ENCODE measurements at places on chromosomes 3 and 15.
A peak's percentile ranks its signal among the peaks of the same experiment; 100 is the strongest.

DNA sequence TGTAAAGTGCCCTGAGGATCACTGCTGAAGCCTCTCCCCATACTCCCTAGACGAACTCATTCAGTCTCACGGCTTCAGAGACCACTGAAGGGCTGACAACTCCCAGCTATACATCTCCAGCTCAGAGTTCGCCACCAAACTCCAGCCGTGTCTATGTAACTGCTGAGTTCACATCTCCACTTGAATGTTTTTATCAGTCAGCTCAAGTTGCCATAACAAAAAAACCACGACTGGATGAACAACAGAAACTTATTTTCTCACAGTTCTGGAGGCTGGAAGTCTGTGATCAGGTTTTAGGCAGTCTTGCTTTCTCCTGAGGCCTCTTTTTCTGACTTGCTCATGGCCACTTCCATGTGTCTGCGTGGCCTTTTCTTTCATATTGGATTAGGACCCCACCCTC is 223.0 kb upstream of the LRRFIP2 start:
- DNase-seq: no peak

GRCh38 chr3:197490098-197491058 is 65.4 kb downstream of the BDH1 start:
- no peak for DNase-seq

DNA sequence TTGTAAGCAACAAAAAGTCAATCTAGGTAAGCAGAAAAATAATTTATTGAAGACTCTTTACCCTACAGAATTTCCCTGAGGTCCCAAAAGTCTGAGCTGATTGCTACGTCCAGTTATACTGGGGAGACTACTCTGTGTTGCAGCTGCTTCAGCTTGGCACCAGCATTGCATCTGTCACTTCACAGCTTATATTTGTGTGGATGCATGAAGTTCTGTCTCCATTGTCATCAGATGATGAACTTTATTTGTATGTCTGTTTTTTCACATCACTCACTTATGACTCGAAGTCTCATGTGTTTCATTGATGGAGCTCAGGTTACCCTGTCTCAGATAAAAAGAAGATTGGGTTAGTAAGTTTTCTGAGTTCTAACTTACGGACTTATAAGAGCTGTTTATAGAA is 75.3 kb upstream of the LRRFIP2 start:
- no peak for DNase-seq

DNA sequence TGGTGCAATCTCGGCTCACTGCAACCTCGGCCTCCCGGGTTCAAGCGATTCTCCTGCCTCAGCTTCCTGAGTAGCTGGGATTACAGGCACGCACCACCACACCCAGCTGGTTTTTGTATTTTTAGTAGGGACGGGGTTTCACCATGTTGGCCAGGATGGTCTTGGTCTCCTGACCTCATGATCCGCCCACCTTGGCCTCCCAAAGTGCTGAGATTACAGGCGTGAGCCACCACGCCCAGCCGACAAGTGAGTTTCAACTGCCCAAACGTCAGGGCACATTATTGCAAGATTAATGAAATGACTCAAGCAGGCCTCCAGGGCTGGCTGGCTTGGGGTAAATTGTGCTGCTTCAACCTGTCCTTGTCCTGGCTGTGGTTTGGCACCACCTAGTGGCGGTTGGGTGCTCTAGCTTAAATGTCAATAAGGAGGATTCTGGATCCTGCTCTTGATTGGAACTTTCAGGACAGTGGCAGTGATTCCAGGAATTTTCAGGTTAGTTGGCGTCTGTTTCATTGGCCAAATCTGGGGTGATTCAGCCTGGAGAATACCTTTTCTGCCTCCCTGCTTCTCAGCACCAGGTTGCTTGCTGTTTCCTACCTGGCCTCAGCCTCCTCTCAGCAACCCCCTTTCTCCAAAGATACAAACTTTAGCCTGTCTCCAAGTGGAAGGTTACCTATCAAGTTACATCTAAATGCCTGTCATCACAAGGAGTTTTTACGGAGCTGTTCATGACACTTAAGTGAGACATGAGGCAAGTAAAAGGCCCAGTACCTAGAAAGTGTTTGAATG is 32.4 kb upstream of the SACM1L start:
- peak; percentile 69 for DNase-seq

GRCh38 chr15:98063315-98063714 is 102.8 kb downstream of the ARRDC4 start:
- no peak for DNase-seq

- no peak for DNase-seq
Measured at GRCh38 chr3:153244961-153245360, 82.9 kb downstream of the RAP2B start.

DNA sequence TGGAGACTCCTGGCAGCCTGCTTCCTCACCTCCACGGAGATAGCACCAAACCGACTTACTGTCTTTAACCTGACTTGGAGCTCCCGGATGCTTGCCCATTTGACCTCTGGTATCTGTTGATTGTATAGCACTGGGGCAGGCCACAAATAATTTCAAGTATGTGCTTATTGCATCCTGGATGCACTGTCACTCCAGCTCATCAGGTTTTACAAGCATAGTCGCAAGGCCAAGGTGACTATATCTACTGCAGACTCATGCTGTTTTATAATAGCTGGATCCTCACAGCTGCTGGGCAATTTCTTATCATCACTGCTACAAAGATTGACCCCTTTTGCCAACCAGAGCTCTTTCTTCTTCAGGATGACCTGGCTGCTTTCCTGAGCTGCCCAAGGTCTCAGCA is 45.6 kb downstream of the PEX5L start:
- DNase-seq: no peak

DNA sequence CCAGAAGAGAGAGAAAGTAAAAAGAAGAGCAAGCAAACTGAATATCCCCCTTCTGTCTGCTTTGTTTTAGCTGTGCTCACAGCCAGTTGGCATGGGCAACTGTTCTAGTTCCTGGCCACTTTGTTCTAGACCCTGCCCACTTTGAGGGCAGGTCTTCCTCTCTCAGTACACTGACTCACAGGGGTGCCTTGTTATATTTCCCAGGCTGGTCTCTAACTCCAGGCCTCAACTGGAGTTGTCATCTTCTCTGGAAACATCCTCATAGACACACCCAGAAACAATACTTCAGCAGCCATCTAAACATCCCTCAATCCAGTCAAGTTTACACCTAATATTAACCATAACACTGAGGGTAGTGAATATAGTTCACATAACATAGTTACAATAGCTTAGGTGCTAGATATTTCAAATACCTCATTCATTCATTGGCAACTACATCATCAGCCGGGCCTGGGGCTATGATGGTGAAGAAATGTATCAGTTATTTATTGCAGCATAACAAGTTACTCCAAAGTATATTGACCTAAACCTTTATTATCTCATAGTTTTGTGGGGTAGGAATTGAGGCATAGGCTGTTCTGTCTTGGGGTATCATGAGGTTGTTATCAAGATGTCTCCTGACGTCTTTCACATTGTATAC is 106.0 kb downstream of the UBE2E2 start:
- DNase-seq: no peak

Data from GDM1 (cell line).